ENCODE measurements at places on chromosomes 1 and 21.

DNA sequence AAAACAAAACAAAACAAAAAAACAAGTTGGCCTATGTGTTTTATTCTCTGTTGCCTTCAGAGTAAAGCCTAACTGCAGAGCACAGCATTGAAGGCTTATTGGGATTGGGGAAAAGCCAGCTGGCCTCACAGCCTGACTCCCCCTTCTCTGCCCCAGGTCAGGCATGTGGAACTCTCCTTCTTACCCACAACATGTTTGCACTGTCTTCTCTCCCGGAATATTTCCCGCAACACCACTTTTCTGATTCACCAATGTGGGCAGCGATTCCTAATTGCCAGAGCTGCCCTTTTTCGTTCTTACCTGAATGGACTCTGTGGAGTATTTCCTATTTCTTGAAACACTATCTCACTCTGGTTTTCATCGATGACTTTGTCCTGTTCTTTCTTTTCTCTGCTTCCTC lies 2.8 kb upstream of the TARBP1 start:
- no peak for DNase-seq

DNA sequence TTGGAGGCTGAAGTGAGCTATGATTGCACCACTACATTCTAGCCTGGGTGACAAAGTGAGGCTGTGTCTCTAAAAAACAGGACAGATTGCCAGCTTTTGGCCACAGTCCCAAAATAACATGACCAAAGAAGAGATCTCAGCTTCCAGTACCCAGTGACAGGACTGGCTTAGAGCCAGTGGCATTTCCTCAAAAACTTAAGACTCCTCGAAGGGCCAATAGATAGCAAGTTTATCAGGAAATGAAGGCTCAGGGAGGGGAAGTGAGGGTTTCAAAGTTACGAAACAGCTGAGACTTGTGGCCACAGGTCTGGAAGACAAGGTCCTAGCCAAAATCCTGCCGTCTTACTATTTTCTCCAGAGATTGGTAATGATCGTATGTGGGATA lies 6.3 kb upstream of the TMEM39B start:
- no peak for DNase-seq

DNA sequence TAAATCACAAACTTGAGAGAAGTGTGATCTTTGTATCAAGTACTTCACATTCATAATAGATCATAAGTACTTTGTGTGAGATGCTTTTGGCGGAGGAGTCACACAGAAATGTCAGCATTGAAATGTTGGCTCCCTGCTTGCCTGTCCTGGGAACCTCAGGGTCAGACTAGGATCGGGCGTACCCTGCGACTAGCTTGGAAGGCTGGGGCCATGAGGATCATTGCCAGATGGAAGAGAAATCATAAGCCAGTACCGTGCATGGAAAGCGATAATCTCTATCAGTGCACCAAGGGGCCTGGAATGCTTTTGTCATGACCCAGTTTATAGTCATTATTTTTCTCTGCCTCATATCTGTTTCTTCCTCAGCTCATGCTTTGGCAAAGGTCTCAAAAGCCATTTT lies 35.5 kb downstream of the MTR start:
- DNase-seq = no peak

DNA sequence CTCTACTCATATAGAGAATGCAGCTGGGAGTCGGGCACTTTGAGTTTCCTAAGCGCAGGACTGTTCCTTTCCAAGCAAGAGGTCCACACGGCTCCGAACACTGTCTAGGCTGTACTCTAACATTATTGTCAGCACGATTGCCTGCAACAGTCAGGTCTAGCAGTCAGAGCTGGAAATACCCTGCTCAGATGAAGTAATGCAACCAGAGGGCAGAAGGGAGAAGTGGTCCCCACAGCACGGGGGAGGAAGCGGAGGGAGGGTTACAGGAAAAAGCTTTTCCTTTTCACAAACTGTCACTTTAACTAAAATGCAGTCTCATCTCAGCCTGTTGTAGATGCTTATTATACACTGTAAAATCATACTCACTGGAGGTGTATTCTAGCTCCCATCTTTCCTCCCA lies 98.9 kb upstream of the SLC44A3 start:
- no peak for DNase-seq

GRCh38 chr21:34768326-34768725 lies 99.5 kb downstream of the CLIC6 start:
- DNase-seq = no peak

GRCh38 chr1:116724765-116725375 lies 29.4 kb upstream of the CD2 start:
- no peak for DNase-seq

DNA sequence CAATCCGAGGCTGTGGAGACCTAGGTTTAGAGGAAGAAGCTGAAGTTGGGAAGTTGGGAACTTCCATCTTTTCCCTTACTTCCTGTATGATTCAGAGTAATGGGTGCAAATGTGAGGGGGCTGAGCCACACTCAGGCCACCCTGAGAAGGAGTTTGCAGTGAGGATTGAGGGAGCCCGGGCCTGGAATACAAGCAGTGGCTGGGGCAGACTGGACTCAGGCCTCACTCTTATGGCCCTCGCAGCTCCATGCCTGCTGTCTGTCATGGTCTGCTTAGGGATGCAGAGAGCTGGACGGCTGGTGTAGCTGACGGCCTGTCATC lies 73.7 kb upstream of the RAB4A start:
- no peak for DNase-seq

DNA sequence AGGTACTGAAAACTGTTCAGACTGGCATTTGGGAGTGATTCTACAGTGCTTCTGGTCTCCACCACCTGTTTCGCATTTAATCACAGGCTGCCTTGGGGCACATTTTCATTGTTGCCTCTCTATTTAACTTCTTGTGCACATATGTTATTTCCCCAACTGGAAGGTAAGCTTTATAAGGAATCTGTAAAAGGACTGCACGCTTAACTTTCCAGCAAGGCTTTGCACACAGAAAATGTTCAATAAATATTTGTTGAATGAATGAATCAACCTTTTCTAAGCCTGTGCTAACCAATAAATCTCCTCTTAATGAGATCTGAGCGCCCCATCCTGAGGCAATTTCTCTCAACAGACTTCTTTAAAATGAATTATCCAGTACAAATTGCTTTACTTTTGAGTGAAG lies 84.3 kb upstream of the ARHGAP29 start:
- DNase-seq = no peak

DNA sequence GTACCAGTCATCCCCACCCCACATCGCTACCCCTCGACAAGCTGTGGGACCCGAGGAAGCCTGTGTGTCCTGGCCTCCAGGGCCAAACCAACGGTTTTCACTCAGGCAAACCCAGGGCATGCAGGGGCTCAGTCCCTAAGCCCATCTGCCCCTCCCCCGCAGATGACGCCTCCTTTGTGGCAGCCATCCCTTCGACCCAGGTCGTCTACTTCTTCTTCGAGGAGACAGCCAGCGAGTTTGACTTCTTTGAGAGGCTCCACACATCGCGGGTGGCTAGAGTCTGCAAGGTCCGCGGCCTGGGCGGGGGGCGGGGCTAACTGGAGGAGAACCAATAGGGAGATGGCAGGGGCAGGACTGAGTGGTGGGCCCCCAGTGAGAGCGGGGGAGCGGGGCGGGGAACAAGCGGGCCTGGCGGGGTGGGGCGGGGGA lies 7.4 kb downstream of the SEMA4A start:
- DNase-seq = peak; percentile 38
